Inflammatory macrophage (primary cell): ENCODE measurements at places on chromosomes 4 and X.

GRCh38 chrX:114962209-114962608 is 55.2 kb downstream of the IL13RA2 start:
- DNase-seq: no peak

DNA sequence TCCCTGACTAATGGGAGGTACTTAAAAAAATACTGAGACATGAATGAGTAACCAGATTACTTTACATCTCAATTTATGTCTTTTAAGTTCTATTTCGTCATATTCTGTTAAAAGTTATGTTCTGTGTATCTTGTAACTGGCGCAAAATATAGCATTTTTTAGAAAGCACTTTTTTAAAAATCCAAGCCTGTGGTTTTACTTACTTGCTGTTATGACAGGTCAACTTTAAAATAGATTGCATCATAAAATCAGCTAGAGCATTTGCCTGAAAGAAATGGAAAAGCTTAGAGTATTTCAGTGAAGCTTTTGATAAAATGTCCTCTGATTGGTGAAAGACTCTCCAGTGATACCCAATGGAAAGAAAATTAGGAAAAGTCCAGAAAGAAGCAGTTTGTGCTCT is 1892.3 kb upstream of the TENM3 start:
- DNase-seq: no peak

GRCh38 chr4:165207016-165207430 is 338 bp upstream of the KLHL2 start:
- peak; percentile 9 for DNase-seq

GRCh38 chr4:186687265-186687664 is 36.4 kb downstream of the FAT1 start:
- DNase-seq: peak; percentile 14

DNA sequence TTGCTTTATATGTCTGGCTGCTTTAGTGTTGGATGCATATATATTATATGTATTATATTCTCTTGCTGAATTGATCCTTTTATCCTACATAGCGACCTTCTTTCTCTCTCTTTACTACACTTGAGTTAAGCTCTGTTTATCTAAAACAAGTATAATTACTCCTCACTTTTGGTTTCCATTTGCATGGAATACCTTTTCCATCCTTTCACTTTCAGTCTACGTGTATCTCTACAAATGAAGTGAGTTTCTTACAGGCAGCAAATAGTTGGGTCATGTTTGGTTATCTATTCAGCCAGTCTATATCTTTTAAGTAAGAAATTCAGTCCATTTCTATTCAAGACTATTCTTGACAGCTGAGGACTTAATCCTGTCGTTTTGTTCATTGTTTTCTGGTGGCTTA is 167.5 kb upstream of the USP38 start:
- no peak for DNase-seq

- DNase-seq: no peak
Measured at GRCh38 chrX:102684772-102685520, 27.3 kb upstream of the GPRASP2 start.

- DNase-seq: no peak
Measured at GRCh38 chr4:168273838-168274237, 44.7 kb downstream of the DDX60 start.

DNA sequence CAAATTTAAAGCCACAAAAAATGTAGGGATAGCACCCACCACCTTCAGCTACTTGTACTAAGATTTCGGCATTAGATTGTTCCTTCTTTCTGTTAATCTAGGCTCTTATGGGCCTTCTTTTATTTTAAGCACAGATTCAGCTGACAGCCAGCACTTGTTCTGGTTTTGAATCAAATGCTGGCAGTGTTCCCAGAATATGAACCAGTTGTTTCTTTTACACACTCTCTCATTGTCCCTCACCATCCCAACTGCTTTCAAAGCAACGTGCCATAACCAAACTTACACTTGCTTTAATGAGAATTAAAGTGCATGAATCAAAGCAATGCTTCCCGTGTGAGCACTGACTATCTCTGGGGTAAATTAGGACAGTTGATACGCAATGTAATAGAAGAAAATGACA is 744.5 kb upstream of the FAM241A start:
- DNase-seq: no peak

GRCh38 chrX:56232221-56233082 is at the start of gene KLF8:
Gene KLF8 (plus strand): TSS chrX:56232356. CDS start chrX:56233335, 979 bp downstream.
- DNase-seq: peak; percentile 60

GRCh38 chr4:169131556-169132208 is 121.6 kb upstream of the CBR4 start:
- DNase-seq: no peak

DNA sequence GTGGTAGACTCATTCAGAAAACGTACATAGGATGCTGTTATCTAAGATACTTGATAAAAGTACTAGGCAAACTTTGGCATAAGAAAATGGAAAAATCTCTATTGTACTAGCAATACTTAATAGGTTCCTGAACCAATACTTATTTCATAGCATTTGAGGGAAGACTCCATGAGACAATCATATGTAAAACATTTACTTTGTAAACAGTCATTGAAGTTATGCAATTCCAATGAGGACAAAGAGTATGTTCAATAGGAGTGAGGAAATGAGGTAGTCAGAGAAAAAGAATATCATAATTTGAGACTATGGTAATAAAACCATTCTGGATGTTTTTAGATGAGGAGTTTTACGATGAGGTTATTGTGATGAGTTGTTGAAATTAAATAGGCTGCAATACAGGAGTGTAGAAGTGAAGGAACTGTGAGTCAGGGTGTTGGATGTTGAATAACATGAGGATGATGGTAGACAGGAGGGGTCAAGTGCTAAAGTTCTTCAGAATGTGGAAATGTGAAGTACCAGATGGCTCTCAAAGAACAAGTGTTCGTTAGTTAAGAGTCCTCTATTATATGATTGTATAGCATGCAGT is 397.9 kb downstream of the PPP3CA start:
- DNase-seq: no peak

- peak; percentile 34 for DNase-seq
Measured at GRCh38 chrX:20147561-20147960, 5.9 kb upstream of the EIF1AX start.

- no peak for DNase-seq
Measured at GRCh38 chrX:133590703-133591505, 175.6 kb upstream of the GPC4 start.

DNA sequence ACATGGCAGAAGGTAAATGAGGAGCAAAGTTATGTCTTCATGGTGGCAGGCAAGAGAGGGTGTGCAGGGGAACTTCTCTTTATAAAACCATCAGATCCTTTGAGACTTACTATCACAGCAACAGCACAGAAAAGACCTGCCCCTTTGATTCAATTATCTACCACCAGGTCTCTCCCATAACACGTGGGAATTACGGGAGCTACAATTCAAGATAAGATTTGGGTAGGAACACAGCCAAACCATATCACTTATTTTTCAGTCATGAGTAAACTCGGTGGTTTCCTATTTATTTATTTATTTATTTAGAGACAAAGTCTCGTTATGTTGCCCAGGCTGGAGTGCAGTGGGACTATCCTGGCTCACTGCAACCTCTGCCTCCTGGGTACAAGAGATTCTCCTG is 22.1 kb downstream of the CXCL1 start:
- DNase-seq: no peak

DNA sequence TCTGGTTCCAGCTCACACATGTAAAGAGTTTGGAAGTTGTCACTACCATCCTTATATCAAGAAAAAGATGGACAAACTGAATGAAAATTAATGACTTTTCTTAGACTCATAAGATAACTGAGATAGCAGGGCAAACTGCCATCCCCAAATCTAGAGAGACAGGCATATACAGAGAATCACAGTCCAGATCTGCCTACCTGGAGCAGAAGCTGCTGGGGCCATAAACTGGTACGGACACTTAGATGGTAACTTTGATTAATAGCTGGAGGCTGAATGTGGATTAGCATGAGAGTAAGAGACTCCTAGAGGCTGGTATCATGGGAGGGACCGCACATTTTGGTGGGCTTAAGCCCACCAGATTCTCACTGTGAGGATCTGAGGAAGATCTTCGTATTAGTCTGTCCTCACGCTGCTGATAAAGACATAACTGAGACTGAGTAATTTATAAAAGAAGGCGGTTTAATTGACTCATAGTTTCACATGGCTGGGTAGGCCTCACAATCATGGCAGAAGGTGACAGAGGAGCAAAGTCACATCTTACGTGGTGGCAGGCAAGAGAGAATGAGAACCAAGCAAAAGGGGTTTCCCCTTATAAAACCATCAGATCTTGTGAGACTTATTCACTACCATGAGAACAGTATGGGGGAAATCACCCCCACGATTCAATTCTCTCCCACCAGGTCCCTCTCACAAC is 10.8 kb upstream of the POLA1 start:
- no peak for DNase-seq

DNA sequence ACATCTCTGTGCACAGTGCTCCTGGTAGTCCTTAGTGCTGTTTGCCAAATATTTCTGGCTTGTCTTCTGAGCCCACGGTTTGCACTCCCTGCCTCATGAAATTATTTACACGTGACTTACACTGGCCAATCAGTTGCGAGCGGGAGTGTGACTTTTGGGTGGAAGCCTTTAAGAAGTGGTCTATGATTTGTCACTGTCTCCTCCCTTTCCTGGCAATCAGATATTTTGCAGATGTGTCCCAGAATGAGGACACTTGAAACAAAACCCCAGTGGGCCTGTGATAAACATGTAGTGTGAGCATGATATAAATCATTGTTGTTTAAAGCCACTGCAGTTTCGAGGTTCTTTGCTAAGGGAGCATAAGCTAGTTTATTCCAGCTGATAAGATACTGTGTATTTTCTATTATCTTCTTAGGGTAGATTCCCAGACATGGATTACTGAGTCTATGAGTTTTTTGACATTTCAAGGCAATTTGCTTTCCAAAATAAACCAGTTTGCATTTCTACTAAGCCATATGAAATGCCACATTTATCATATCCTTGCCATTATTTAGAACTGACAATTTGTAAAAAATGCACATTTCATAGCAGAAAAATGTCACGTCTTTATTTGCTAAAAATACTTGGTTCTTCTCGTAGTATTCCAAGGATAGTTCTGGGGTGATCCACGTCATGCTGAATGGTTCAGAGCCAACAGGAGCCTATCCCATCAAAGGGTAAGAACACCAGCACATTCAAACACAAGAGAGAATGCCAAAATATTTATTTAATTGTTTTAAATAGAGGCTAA is 12.0 kb downstream of the BST1 start:
- no peak for DNase-seq

DNA sequence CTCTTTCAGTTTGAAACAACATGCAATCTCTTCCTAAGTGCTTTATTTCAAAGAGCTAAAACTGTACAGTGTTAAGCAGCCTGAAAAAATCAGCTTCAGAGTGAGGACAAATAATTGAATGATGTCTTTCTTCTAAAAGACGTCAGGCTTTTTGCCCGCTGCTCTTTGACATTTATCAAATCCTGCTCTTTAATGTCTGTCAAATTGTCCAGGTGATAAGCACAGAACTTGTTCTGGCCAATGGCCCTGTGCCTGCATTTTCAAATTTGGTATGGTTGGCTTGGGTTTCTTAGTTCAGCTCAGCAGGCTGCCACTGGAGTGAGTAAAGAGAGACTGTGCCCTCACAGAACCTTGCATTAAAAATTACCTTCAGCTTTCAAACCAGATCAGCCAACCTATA is 712.9 kb upstream of the LCORL start:
- DNase-seq: no peak

- no peak for DNase-seq
Measured at GRCh38 chr4:185227131-185227551, 17.7 kb downstream of the SNX25 start.

GRCh38 chrX:49880668-49881067 is 1.4 kb downstream of the USP27X start:
- no peak for DNase-seq

GRCh38 chrX:68511255-68511654 is 12.4 kb downstream of the YIPF6 start:
- DNase-seq: peak; percentile 34

GRCh38 chr4:14083150-14083549 is 455.6 kb upstream of the BOD1L1 start:
- DNase-seq: no peak

- no peak for DNase-seq
Measured at GRCh38 chrX:16897445-16897844, 27.3 kb upstream of the RBBP7 start.

DNA sequence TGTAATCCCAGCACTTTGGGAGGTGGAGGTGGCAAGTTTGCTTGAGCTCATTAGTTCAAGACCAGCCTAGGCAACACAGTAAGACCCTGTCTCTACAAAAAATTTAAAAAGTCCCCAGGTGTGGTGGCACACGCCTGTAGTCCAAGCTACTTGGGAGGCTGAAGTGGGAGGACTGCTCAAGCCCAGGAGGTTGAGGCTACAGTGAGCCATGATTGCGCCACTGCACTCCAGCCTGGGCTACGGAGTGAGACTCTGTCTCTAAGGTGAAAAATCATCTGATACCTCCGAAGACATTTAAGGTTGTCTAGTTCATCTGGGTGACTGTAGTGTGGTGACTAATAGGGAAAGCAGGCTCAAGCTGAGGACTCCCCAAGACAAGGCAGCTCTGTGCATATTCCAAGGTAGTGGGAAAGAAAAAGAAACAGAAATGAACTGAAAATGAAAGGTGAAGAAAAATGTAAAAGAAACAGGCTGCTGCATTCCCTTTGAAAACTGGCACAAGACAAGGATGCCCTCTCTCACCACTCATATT is 23.3 kb downstream of the FRYL start:
- no peak for DNase-seq

DNA sequence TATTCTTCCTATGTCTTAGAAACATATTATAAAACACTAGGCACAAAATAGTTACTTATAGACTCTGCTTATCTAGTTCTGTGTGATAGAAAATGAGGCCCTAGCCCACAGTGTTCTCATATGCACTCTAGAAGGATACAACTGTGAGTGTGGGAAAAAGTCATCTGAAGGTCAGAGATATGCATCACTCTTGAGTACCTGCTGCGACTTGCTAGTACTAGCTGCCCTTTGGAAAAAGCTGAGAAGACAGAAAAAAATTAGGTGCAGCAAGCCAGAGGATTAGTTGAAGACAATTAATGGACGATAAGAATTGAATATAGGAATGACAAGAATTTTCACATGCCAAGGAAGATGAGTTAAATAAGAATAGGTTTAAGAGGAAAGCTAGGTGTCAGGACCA is 61.3 kb downstream of the MTHFD2L start:
- DNase-seq: no peak

DNA sequence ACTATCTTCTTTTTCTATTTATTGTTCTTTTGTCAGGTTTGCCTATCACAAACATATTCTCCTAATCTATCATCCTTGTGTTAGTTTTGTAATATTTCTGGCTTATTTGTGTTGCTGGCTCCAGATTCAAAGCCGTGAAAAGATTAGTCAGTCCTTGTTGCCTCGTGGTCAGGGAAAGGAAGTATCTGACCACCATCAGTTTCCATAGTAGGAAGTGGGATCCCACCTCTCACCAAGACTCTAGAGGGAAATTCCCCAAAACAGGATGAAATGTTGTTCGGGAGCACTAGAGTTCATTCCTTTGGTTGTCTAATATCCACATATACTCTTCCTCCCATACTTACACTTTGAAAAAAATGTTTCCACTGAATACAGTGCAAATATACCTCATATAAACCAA is 131.0 kb upstream of the HUWE1 start:
- no peak for DNase-seq

DNA sequence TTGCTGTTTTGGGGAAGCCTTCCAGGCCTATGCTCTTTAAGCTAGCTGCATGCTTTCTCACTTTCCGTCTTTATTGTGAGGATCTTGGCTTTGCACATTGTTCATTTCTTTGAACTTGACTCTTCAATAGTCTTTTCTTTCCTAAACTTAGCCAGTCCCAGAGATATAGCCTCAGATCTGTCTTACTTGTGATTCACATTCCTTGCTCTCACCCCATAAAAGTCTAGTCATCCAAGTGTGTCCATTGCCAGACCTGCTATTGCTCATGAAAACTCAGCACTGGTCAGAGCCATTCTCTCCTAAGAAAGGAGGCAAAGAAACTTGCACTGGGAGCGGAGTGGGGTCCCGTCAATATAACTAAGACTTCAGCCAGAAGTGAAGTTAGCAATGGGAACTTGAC is 275.0 kb upstream of the CTSO start:
- no peak for DNase-seq
